ENCODE measurements at places on chromosomes 5 and 9.

DNA sequence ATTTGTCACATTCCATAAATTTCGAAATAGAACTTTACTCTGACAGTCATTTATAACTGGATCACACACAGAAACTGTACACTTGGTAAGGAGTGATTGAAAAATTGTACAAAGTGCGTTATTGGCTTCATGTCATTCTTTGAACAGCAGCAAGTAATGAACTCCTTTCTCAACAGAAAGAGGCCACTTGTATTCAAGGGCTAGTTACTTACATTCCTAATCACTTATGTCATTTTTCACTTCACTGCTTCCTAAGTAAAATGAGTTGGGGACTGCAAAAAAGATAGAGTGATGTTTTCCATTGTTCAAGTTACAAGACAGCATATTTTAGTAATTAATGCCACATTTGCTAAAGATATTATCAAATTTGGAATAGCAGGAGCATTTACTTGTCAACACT is 893.2 kb downstream of the DTWD2 start:
- DNase-seq = no peak

GRCh38 chr9:38347271-38347671 is 45.2 kb upstream of the ALDH1B1 start:
- DNase-seq = no peak

GRCh38 chr5:140399979-140400729 is 1.5 kb upstream of the ANKHD1 start:
- DNase-seq = no peak

- DNase-seq = no peak
Measured at GRCh38 chr5:63323926-63324325, 638.3 kb downstream of the HTR1A start.

DNA sequence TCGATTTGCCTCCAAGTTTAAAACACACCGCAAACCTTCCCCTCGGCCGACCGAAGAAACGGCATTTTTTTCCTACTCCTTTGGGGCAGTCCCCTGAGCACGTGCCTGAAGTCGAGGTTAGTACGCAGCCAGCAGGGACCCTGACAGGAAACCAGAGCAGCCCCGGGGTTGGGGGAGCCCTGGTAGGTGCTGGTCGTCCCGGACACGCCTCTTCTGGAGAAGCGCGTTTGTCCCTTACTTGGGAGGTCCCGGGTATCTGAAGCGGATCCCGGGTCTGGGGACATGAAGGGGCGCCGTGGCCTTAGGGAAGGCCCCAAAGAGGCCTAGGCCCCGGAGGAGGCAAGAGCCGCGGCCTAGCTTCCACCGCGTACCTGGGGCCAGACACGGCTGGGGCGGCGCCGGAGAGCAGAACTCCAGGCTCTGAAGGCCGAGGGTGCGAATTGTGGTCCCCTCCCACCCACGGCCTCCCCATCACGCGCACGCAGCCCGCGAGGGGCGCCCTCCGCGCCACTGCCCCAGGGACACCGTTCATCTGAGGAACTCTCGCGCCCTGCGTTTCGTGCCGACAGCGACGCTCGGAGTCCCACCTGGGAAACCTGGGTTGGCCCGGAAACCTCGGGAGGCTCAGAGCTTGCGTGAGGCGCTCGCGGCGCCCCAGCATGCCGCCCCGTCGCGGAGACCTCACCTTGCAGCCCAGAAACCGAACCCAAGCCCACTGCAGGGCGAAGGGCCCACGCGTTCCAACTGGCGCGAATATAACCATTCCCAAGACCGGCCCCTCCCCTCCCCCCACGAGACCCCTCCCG is 10.4 kb downstream of the OTP start:
- DNase-seq = no peak

- no peak for DNase-seq
Measured at GRCh38 chr9:136119061-136119882, 597 bp upstream of the TMEM250 start.

GRCh38 chr5:158935215-158935614 is 164.5 kb downstream of the EBF1 start:
- DNase-seq = no peak

GRCh38 chr9:34047864-34048726 is 592 bp downstream of the UBAP2 start:
- DNase-seq = peak; percentile 49

DNA sequence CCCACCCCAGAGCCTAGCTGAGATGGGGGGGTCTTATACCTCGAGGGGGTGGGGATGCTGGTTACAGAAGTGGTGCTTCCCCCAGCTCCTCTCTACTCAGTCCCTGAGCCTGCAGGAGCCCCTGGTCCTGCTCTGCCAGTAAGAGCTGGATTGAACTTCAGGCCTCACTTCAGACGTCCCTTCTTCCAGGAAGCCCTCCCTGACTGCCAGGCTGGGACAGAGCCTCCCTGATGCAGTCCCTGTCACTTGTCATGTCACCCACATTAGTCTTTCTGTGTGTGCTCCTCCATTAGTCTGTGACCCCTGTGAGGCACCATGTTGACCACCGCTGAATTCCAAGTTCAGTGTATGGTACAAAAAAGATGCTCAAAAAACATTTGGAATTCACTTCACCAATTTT is 78.7 kb upstream of the ASS1 start:
- no peak for DNase-seq

GRCh38 chr9:86685556-86685955 is 261.8 kb downstream of the GAS1 start:
- no peak for DNase-seq

DNA sequence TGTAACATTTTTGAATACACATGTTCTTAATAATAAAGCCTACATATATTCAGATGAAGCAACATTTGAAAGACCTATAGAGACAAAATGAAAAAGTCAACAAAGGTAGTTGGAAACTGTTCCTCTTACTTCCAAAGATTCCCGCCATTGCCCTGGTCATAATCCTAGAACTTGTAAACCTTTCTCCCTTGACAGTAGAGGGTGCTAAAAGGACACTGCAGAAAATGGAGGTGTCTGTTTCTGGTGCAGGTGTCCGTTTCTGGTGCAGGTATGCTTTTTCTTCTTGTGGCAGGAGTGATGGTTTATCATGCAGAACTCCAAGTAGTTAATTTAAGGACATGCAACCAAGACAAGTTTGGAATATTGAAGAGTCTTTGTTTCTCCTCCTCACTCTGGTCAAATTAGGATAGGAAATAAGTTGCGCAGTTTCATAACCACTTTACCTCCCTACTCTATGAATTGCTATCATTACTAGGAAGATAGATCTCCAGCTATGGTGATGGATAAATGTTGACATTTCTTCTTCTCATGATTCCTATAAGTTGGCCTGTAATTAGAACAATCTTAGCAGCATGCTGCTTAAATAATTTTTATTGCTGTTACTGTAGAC is 56.0 kb upstream of the FAM174A start:
- DNase-seq = no peak

GRCh38 chr9:84278130-84278529 is 62.4 kb downstream of the SLC28A3 start:
- no peak for DNase-seq

- no peak for DNase-seq
Measured at GRCh38 chr5:126806-127205, 34.8 kb downstream of the PLEKHG4B start.

DNA sequence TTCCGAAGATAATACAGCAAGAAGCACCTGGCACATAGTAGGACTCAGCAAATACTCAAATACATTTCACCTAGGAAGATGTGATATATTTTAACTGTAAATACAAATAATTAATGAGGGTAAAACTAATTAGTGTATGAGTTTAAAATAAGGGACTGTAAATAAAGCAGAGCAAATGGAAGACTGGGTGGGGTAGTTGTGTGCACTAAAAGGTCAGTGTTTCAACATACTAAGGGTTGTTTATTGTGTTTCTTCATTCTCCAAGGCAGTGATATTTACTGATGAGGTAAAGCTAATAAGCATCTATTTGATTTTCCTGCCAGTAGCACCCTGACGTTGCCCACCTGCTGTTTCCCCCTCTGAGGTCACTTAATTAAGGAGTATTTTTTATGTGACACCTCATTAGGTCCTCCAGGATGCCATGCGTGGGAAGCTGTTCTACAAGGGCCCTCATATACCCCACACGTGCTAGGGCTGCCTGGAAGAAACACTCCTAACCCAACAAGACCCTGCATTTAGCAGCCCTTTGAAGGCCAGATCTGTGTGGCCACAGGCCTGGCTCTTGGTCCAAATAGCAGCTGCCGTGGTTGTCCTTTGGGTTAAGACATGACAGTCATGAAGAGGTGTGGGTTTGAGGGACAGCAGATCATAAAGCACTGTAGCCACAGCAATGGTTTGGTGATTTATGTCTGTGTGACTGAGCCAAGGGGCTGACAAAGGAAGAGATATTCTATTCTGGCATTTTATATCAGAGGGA is 97.5 kb upstream of the RPS23 start:
- DNase-seq = no peak

GRCh38 chr5:143315929-143316328 is 87.6 kb downstream of the NR3C1 start:
- DNase-seq = no peak

- DNase-seq = no peak
Measured at GRCh38 chr5:64835266-64835665, 66.5 kb downstream of the CWC27 start.

GRCh38 chr9:69502671-69503301 is 169.4 kb downstream of the APBA1 start:
- no peak for DNase-seq

DNA sequence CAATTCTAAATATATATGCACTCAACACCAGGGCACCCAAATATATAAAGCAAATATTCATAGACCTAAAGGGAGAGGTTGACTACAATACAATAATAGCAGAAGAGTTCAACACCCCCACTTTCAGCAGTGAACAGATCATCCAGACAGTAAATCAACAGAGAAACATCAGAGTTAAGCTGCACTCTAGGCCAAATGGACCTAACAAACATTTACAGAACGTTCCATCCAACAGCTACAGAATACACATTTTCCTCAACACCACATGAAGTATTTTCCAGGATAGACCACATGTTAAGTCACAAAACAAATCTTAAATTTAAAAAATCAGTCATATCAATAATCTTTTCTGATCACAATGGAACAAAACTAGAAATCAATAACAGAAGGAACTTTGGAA is 18.9 kb downstream of the APBA1 start:
- no peak for DNase-seq

GRCh38 chr9:8895861-8896224 is 1096.3 kb upstream of the DMAC1 start:
- no peak for DNase-seq

GRCh38 chr5:52770287-52770939 is 17.3 kb upstream of the ITGA1 start:
- no peak for DNase-seq

DNA sequence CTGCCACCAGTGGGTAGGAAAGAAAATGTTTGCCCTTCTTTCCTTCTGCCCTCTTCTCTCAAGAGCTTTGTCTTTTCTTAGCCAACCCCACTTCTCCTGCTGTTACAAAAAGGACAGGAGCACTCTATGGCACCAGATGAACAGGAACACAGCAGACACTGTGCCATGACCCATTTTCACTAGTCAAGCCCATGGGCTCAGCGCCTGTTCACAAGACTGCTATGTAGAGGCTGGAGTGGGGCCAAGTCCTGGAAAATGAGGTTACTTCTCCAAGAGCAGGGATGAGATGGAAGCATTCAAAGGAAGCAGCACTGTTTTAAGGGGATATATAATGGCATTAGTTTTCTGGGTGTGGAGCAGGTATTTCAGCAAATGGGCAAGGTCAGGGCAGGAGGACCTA is 46.8 kb upstream of the GRAMD2B start:
- no peak for DNase-seq

DNA sequence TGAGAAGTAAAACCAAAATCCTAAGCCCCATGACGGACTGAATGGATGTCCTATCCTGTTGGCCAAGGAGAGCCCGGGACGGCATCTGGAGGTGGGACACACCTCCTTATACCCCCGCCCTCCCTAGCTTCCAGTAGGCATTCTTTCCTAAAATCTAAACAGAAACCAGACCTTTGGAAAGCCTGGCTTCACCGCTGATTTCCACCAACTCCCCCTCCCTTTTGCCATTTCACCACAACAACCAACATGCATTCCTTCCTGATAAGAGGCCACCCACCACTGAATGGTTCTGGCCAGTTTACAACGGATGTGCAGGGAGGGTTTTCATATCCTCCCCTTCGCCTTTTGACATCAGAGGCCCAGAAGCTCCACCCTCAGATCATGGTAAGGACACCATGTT is 9.2 kb upstream of the RARS1 start:
- DNase-seq = no peak
